ENCODE measurements at places on chromosomes 5 and 9.

DNA sequence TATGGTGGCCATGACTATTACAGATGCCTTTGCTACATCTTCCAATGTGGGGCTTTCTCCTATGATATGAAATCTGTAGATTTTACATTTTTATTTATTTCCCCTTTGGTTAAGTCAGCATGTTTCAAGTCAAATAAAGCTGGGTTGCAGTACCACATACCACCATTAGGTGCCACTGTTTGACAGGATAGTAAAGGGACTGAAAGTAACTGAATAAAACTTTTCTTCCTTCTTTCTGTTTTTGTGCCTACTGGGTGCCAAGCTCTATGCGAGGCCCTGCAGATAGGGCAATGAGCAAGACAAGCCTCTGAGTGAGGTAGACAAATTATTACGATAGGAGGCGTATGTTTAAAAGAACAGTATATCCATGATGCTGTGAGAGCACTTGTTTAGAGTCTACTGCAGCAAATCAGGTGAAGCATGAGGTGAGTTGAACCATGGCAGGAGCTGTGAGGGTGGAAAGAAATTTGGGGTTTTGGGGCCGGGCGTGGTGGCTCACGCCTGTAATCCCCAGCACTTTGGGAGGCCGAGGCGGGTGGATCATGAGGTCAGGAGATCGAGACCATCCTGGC lies 64.8 kb downstream of the GDNF start:
- DNase-seq = peak; percentile 80

GRCh38 chr5:367358-368130 lies 46.0 kb downstream of the AHRR start:
- DNase-seq = no peak

GRCh38 chr9:13915591-13916301 lies 398.2 kb downstream of the NFIB start:
- DNase-seq = peak; percentile 57

DNA sequence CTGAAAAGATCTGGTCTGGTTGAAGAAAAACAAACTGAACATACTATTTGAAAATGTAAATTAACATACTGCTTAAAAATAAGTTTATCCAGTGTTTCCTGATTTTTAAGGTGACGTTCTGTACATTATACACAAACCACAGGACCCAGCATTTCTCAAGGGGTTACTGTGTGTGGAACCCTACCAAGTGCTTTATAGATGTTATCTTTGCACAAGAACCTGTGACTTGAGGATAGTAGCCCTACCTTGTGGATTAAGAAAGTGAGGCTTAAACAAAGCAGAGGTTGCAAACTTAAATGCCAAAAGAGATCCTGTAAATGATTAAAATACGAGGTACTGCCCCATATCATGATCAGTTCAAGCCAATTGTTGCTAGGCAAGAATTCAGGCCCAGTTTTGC lies 4.7 kb downstream of the KLF9 start:
- DNase-seq = no peak

DNA sequence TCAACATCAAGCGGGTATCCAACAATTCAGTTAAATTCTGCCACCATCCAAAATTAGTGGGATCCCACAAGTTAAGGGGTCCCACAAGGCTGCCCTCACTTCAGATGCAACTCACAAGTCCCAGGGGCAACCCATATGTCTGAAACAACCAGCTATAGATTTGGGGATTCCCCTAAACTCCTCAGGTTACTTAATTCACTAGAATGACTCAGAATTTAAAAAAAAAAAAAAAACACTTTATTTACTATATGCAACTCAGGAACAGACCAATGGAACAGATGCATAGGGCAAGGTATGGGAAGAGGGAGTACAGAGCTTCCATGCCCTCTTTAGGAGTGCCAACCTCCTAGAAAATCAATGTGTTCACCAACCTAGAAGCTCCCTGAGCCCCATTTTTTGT lies 15.1 kb downstream of the AUH start:
- no peak for DNase-seq

DNA sequence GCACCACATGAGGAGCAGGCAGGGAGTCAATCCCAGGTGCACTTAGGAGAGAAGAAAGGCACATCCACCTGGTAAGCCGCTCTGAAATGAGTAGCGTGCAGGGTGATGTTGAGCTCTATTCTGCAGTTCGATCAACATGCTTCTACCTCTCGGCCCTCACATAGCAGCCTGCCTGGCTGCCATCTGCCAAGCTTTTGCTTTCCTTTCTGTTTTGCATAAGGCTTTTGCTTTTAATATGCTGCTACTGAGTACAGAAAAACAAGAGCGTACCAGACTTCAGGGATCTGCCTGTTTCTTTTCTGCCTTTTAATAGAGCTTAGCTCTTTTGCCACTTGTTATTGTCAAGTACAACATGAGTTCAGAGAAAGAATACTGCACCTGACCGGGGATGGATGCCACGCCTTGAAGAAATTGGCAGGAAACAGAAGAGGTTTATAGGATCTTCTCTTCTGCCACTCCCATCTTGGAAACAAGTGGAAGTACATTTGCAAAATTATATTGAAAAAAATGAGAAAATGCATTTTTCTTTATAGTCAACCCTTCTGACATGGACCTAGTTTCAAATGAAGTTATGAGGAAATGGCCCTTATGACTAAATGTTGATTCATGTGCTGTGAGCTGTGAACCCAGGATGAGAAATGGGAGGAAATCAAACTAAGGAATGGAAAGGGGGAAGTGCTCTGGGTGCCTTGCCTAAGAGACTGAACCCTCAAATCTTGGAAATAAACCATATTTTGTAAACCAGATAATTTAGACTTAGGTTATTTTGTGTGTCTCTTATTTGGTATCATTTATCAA lies 4.0 kb upstream of the FCHO2 start:
- DNase-seq = peak; percentile 60

- DNase-seq = no peak
These were observed 27.6 kb upstream of the RETREG1 start for GRCh38 chr5:16644301-16644889.

Data from cardiac fibroblast (primary cell).